ENCODE measurements at places on chromosomes 6 and 20. TPM values are rescaled to one million over a fixed set of nuclear protein-coding genes. Genes with fewer than 3 reads are reported as not detected.
A peak's percentile ranks its signal among the peaks of the same experiment; 100 is the strongest.

- DNase-seq = no peak
Measured at GRCh38 chr6:164066766-164067165, 652.2 kb downstream of the QKI start.

- no peak for DNase-seq
Measured at GRCh38 chr20:47600967-47601547, 99.4 kb downstream of the NCOA3 start.

DNA sequence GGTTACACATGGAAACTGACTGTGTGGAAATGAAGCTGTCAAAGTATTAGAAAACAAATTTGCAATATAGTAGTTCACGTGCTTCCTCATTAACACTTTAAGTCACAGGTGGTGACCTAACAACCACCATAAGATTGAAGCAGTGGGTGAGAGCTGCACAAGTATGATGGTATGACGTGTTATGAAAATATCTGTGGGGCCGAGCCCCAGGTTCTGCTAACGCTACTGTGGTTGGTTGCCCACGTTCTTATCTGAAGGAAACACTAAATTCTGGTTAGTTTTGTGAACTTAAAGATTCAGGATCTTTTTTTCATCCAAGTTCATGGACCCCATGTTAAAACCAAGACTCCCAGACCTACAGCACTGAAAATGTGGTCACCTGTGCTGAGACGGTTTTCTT lies 243.0 kb upstream of the RIN2 start:
- no peak for DNase-seq

LYRM4 gene
- total RNA-seq = 16.2 TPM

PACSIN1 gene
- 2.8 TPM for total RNA-seq

DNA sequence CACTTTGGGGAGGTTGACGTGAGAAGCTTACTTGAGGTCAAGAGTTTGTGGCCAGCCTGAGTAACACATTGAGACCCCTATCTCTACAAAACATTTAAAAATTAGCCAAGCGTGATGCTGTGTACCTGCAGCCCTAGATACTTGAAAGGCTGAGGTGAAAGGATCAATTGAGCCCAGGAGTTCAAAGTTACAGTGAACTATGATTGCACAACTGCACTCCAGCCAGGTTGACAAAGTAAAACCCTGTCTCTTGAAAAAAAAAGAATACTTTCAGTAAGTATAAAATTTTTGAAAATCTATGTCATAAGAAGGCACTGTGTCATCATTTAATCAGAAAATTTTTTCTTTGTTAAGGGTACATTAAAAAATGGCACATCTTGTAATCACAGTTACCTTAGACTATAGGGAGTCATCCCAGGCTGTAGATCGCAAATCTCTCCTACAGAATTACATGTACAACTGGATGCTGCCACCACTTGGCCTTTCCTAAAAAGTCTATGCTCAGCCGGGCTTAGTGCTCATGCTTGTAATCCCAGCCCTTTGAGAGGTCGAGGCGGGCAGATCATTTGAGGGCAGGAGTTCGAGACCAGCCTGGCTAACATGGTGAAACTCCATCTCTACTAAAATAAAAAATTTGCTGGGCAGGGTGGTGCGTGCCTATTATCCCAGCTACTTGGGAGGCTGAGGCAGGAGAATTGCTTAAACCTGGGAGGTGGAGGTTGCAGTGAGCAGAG lies 17.0 kb upstream of the MRS2 start:
- no peak for DNase-seq

- no peak for DNase-seq
Measured at GRCh38 chr6:168495636-168496035, 54.7 kb downstream of the SMOC2 start.

DNA sequence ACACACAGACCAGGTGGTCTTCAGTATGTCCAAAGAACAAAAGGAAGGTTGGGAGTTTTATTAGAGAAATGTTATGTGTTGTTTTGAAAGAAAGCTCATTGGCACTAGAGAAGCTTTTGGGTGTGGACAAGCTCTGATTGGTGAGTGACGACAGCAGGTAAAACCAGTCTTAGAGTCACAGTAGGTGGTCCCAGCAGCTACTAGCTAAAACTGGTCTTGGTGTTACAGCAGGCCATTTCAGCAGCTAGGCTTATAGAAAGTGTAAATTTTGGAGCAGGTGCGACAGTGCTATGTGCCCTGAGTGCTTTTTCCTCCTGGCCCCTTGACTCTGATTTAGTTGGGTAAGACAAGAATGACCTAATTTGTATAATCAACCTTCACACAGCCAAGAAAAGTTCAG lies 3.6 kb downstream of the CLDN20 start:
- no peak for DNase-seq

GRCh38 chr20:30488941-30489613 lies 768.4 kb upstream of the DEFB115 start:
- DNase-seq = no peak

STK4 gene
- total RNA-seq = 56.6 TPM

- DNase-seq = peak; percentile 41
Measured at GRCh38 chr6:24283043-24283985, 74.5 kb downstream of the DCDC2 start.
